Nucleus accumbens (tissue), 56 donors: ENCODE measurements at places on chromosomes 11 and 22.

GRCh38 chr22:43162412-43163150 lies 11.2 kb downstream of the TSPO start:
- no peak for DNase-seq

- DNase-seq: no peak
Observed at GRCh38 chr22:27255580-27255979, 546.0 kb downstream of the MN1 start.

DNA sequence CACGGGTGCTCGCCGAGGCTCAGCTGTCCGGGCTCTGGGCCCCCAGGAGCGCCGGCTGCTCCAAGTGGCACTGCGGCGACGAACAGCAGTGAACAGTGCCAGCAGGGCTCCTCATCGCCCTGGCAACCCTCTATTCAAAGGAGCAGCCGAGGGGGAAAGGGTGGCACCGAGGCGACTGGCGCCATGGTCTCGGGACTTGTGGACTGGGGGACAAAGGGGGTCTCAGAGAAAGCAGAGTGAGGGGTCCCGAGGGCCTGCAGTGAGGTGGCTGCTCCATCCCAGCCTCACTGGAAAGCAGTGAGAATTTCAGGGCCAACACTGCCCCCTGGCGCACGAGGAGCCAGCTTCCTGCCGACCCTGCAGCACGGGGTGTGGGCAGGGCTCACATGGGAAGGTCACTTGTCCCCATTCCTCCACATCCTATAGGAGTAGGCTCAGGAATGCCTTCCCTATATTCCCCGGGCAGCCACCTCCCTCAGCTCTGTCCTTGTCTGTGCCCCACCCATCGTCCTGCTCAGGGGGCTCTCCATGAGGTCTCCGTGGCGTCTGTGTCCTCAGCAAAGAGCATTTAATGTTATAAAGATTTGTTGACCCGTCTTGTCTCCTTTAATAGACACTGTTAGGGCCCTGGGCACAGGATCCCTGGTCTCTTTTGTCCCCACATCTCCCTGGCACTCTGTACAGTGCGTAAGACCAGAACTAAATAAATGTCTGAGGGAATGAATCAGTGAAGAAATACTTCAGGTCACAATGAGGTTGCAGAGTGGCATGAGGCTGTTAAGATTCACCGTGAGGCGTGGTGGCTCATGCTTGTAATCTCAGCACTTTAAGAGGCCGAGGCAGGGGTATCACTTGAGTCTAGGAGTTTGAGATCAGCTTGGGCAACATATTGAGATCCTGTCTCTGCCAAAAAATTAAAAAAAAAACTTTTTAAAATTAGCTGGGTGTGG lies 26.4 kb downstream of the LRFN4 start:
- DNase-seq: no peak

GRCh38 chr11:20289732-20290131 lies 73.8 kb upstream of the HTATIP2 start:
- no peak for DNase-seq
